CD8-positive, alpha-beta memory T cell (primary cell): ENCODE measurements at places on chromosomes 12 and 14.
A peak's percentile ranks its signal among the peaks of the same experiment; 100 is the strongest.

GRCh38 chr12:27244689-27245488 is 803 bp downstream of the STK38L start:
- DNase-seq, result no peak

DNA sequence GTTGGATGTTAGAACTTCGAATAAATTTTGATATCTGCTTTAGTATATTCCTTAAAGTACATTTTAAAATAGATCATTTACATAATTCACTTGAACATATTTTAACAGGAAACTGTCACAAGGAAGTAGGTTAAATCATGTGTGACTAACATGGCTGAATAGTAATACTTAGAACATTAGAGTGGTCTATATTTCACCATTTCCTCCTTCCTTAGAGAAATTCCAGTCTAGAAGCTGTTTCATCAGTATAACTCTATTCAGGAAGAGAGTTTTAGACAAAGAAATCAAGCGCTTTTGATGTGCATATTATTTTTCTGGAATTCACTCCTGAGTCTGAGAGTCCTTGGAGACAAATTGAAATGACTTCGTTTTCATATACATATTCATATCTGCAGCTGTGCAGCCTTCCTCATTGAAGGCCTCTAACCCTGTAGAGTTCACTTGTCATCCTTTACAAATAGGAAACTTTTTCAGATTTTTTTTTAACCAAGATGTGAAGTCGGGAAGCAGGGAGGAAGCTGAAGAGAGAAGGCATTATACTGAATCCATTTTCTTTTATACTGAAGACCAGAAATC is 28.4 kb downstream of the IRAK3 start:
- DNase-seq, result no peak

DNA sequence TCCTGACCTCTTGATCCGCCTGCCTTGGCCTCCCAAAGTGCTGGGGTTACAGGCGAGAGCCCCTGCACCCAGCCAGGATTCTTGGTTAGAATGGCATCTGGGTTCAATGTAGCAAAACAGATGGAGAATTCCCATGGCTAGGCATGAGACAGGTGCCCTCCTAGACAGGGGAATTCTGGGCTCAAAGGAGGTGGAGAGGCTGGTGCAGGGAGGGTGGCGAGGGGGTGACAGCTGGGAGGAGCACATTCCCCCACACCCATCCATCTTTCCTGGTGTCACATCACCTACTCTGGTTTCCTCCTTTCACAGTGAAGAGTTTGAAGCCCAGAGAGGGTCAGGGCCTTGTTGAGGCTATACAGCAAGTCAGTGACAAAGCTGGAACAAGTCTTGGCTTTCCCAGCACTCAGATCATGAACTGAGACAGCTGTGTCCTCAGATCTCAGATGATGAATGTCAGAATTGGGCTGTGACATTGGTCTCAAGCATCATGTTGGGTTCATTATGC is 2.8 kb downstream of the SERPINA1 start:
- DNase-seq, result no peak

DNA sequence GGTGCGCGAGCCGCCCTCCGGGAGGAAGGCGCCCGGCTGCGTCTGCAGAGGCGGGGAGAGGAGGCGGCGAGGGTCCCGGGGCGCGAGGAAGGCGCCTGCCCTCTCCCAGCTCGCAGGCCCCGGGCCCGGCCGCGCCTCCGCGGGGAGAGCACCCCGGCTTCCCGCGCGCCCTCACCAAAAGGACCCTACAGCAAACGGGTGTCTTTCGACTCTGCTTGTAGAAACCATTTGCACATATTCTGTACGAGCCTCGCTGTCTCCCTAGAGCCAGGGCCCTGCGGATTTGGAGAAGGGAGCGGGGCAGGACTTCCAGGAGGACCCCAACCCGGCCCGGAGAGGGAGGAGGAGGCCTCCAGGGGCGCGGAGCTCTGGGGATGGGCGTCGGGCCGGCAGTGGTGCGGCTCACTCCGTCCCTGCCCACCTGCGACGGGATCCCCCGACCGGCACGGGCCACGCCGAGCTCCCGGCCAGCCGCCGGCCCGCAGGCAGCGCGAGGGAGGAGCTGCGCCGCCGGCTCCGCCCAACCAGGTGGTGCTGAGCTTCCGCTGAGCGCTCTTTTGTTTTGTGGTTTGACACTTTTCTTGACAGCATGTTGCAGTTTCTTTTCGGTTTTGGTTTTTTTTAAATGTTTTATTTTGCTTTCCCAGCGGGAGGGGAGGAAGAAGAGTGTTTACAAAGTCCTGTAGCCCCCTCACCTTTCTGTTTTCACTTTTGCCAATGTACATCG is 103.3 kb upstream of the FKBP4 start:
- DNase-seq, result peak; percentile 31

- DNase-seq, result no peak
Observed at GRCh38 chr12:82527165-82527780, 159.4 kb upstream of the TMTC2 start.

GRCh38 chr12:121918679-121919038 is 267 bp downstream of the CFAP251 start:
- no peak for DNase-seq

GRCh38 chr12:63982604-63983295 is 138.2 kb downstream of the SRGAP1 start:
- no peak for DNase-seq

GRCh38 chr12:96985515-96986362 is 78.7 kb downstream of the NEDD1 start:
- DNase-seq, result peak; percentile 9

DNA sequence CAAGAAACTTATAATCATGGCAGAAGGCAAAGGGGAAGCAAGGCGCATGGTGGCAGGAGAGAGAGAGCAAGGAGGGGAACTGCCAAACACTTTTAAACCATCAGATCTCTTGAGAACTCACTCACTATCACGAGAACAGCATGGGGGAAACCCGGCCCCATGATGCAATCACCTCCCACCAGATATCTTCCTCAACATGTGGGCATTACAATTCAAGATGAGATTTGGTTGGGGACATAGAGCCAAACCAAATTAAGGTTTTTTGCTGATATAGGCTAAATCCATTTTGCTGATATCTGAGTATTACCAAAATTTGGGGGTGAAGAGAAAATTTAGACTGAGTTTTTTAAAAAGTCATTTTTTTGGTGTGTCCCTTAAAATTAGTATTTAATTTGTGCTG is 54.9 kb upstream of the TMX1 start:
- no peak for DNase-seq

GRCh38 chr12:66288121-66288520 is 14.2 kb upstream of the HELB start:
- peak; percentile 88 for DNase-seq

DNA sequence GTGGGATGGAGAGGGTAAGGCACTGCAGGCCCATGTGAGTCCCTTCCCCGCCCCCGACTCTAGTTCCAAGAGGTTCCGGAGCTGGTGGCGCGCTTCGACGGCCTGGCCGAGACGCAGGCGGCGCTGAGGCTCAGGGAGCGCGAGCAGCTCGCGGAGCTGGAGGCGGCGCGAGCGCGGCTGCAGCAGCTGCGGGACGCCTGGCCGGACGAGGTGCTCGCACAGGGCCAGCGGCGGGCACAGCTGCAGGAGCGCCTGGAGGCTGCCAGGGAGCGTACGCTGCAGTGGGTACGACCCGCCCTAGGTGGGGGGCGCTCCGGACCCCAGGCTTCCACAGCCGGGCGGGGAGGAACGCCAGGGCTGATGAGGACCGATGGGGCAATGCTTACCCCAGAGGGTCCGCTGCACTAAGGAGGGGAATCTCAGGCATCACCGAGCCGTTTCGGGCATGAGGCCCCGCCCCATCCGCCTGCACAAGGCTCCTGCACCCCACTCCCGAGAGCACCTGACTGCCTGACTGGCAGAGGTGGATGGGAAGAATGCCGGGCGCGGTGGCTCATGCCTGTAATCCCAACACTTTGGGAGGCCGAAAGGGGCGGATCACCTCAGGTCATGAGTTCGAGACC is 4.9 kb downstream of the CFAP73 start:
- DNase-seq, result no peak

DNA sequence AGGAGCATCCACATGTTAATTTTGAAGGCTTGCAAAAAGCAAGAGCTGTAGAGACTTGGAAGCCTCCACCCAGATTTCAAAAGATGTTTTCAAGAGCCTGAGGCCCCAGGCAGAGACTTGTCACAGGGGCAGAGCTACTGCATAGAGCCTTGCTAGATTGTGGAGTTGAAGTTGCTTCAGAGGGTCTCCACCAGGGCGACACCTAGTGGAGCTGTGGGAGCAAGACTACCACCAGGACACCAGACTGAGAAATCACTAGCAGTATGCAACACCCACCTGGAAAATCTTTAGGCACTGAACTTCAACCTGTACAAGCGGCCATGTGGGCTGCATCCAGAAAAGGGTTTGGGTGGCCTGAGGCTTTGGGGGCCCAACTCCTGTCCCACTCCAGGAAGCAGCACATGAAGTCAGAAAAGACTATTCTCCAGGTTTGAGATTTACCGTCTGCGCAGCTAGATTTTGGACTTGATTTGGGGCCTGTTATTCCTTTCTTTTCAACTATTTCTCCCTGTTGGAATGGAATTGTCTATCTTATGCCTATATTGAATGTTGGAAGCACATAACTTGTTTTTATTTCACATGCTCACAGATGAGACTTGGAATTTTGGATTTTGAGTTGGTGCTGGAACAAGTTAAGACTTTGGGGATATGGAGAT is 508.6 kb downstream of the FLRT2 start:
- DNase-seq, result peak; percentile 5

GRCh38 chr12:4025181-4026019 is 152.2 kb upstream of the PARP11 start:
- no peak for DNase-seq

- no peak for DNase-seq
Observed at GRCh38 chr12:22626406-22626805, 1.4 kb downstream of the ETNK1 start.

- no peak for DNase-seq
Observed at GRCh38 chr12:116099652-116100432, 177.7 kb downstream of the MED13L start.

- DNase-seq, result no peak
Observed at GRCh38 chr14:93019367-93019843, 96.3 kb downstream of the ITPK1 start.

DNA sequence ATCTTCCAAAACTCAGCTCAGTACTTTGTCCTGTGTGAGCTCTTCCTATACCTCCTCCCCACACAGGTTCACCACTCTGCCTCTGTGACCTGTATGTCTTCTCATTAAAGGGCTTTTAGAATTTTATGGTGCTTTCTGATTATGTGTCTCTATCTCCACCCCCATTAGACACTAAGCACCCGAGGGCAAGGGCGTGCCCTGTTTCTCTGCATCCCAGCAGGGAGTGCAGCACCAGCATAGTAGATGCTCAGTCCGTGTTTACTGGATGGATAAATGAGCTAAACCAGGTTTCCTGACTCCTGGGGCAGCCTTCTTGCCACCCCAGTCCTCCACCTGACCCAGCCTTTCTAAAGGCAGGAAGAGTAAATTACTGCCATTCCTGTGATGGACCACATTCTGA is 333.8 kb downstream of the CACNA1C start:
- no peak for DNase-seq

- no peak for DNase-seq
Observed at GRCh38 chr12:56155256-56155845, 2.8 kb upstream of the MYL6 start.

DNA sequence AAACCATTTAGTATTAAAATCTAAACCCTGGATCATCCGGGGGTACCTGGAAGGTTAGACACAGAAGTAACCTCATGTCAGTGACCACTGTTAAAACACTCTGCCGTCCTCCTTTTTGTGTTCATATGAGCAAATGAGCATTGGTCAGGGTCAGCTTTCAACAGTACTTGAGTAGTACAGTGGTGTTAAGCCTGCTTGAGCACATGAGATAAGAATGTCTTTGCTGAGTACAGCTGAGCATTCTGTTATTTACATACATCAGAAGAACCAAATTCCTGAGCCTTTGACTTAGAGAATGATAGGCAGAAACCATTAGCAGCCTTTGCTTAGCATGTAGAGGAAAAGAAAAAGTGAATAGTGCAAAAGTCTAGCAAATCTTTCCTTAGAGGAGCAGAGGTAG is 38.6 kb upstream of the LRTM2 start:
- DNase-seq, result no peak

DNA sequence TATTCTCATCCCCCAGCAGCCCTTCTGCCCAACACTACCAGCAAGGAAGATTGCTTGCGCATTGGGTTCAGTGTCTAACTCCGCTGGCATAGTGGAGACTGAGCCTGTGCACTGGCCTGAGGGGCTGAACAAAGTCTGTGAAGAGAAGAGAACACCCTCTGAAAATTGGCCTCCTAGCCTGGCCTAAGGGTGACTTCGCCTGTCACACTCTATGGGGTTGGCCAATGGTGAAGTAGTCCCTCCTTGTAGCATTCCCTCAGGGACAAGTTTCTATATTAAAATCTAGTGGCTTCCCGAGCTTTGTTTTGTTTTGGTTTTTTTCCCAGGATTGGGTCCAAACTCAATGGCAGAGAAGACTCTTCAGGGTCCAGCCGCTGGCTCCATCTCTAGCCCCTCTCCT is 49.1 kb upstream of the DAAM1 start:
- no peak for DNase-seq

GRCh38 chr12:30200864-30201263 is 417.1 kb upstream of the TMTC1 start:
- no peak for DNase-seq

DNA sequence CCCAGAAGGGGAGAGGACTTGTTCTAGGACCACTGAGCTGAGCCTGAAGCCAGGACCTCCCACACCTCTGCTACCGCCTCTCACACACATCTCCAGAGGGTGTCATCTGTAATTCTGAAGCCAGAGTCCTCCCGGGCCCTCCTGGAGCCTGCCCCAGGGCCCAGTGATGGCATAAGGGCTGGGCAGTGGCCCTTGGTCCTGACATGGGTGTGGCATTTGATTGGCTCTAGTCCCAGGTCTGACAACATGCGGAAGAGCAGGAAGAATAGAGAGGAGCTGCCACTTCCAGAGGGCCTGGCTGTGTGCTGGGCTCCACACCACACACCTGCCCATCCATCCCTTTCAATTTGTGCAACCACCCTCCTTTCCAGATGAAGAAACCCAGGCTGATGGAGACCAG is 144.3 kb upstream of the GSC start:
- no peak for DNase-seq

DNA sequence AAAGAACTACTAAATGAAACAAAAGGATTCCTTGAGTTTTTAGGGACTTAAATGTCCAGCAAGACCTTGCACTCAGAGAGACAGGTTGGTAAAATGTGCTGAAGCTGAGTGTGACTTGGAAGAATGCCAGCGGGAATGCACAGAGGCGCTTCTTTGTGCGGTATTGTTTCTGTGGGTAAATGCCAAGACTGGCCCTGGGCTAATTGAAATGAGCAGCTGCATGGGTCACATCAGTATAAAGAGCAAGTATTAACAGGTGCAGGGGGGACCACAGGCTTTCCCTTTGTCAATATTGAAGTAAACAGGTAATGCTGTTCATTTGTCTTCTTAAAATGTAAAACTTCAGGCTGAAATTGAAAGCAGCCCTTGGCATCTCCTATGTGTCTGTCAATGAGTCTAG is 74.3 kb downstream of the LMO3 start:
- DNase-seq, result no peak
